ENCODE measurements at places on chromosomes 16 and 17. TPM values are rescaled to one million over a fixed set of nuclear protein-coding genes. Genes with fewer than 3 reads are reported as not detected.

- DNase-seq, result no peak
These were observed 157.4 kb downstream of the FOXL1 start for GRCh38 chr16:86735727-86736126.

DNA sequence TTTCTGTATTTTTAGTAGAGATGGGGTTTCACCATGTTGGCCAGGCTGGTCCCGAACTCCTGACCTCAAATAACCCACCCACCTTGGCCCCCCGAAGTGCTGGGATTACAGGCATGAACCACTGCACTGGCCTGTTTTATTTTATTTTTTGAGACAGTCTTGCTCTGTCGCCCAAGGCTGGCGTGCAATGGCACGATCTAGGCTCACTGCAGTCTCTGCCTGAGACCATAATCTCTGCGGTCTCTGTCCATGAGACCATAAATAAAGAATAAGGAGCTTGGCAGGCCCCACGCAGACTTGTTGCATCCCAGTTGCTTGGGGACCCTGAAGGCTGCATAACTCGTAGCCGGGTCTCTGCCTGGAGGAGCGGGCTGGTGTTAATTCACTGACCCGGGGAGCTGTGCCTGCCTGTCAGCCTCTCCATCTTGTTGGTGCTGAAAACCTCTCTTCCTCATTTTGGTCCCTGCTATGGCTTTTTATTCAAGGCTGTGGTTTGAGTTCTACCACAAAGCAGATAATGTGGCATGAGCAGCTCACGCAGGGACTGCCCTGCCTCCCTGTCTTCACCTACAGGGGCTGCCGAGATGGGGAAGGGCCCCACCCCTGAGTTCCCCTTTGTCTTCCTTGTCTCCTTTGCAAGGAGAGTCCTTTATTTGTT, 82.1 kb downstream of the MSI2 start:
- no peak for DNase-seq

GRCh38 chr17:64243340-64243739, 19.7 kb downstream of the TEX2 start:
- DNase-seq, result no peak

DNA sequence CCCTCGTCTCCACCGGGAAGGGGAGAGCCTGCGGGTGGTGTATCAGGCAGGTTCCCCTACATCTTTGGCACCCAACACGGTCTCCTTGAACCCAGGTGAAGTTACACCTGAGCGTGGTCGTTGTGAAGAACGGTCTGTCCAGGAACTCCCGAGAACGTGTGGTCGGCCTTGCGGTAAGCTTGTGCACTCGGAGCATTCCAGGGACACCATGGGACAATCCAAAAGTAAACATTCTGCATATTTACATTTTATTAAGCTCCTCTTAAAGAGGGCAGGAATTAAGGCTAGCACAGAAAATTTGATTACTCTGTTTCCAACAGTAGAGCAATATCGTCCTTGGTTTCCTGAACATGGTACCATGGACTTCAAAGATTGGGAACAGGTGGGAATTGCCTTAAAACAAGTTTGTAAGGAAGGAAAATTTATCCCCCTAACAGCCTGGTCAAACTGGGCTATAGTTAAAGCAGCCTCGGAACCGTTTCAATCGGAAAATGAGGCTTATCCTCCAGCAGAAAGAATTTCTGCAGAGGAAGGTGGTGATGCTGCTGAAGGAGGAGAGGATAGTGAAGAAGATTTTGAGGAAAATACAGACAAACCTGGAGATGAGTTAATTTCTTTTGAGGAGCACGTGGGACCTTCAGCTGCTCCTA, 18.2 kb downstream of the ALOX15B start:
- no peak for DNase-seq

DNA sequence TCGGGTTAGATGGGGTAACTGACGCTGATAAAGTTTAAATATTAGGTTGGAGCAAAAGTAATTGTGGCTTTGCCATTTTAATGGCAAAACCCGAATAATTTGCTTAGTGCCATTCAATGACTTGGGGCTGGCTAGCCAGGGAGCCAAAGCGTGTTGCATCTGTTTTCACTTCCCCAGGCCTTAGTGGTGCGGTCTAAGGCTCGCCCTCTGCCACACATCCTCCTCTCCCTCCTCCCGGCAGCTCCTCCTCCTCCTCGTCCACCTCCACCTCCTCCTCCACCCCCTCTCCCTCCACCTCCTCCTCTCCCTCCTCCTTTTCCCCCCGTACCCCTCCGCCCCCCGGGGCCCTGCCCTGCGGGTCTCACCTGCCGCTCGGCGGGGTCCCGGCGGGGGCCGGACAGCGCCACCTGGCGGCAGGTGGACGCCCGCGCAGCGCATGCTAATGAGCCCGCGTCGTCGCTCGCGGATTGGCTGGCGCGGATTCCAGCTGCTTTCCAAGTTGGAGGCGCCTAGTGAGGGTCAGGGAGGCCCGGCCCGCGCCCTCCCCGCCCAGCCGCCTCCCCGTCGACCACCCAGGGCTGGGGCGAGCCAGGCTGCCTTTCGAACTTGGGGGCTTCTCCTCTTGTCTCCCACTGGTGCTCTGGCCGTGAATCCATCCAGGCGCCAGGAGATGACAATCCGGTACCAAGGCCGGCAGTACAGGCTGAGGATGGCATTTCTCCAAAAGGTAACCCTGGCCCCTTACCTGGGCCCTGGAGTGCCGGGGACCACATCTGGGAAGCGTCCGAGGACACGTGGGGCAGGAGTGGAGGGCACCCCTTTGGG, 36.6 kb upstream of the RGS9 start:
- no peak for DNase-seq

DNA sequence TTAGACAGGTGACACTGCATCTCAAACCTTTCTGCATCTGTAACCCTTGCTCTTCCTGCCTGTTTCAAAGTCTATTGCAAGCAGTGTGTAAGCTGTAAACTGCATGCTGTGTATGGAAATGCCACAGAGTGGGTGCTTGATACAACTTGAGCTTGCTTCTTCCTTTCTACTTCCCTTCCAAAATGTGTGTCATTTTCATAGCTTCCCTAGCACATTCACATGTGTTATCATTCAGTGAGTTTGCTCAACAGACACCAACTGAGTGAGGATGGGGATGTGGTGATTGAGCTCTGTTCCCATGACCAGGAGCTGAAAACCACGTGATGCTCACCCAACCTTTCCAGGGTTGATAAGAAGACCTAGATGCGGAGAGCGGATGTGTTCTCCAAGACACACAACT, 111.1 kb downstream of the VAT1L start:
- DNase-seq, result no peak

DNA sequence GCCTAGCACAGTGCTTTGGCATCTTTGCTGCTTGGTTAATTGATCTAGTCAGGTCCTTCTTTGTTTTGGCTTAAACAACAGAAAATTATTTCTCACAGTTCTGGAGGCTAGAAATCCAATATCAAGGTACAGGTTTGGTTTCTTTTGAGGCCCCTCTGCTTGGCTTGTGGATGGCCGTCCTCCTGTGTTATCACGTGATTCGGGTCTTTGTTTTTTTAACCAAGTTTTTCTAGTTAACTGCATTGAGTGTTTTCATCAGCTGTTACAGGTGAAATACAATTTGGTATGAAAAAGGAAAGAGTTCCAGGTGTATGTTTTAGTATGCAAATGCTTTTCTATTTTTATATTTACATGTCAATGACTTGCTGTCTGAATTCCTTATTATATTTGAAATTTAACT, 2.8 kb downstream of the NLK start:
- no peak for DNase-seq

GRCh38 chr17:8542599-8543502, 87.7 kb downstream of the MYH10 start:
- no peak for DNase-seq

DNA sequence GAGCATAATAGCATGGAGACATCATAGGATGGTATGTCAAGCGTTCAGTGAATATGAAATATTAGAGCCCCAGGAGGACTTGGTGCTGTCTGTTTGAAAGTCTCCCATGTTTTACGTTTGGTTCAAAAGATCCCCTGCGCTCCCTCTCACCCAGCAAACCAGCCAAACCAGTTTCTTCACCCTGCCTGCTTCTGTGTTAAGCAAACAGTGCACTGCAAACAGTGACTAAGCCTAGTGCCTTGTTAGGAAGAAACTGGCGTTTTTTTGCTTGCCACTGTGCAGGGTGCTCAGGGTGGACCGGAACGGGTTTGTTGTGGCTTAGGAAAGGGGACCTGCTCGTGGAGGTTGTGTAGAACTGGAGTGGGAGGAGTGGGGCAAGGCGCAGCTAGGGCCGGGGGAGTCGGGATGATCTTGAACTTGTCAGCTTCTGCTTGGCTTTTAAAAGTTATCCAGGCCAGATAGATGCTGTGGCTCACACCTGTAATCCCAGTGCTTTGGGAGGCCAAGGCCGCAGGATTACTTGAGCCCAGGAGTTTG, 7.7 kb downstream of the CDH1 start:
- no peak for DNase-seq

- DNase-seq, result no peak
These were observed 176.7 kb downstream of the TMEM132E start for GRCh38 chr17:34755981-34756636.

DNA sequence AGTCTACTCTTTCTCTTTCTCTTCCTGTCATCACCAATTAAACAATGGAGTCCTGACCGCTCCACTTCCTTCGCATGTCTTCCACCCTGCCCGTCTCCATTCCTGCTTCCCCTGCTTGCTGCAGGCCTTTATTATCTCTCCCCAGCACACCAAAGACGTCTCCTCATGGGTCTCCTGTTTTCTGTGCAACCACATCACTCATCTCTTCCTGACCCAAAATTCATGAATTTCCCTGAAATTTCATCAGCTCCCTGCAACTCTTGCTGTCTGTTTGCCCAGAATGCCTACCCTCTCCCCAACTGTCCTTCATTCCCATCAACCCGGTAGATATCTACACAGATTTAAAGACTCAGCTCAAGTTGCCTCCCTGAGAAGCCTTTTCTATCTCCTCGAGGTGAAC, 76.7 kb upstream of the ALOX12 start:
- no peak for DNase-seq

DNA sequence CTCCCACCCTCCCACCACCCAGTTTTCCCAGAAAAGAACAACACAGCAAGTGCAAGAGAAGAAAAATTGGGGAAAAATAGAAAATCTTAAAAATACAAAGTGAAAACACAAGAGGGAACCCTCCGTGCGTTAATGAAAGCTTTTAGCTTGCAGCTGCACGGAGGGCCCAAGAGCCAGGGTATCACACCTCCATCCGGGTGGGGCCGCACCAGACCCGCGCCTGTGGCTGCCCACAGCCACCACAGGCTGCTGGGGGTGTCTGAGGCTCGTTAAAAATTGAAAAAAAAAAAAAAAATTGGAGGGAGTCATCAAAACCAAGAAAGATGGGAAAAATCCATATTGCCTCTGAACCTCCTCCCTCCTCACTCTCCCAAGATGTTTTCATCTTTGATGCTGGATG, 18.6 kb downstream of the ENGASE start:
- no peak for DNase-seq

DNA sequence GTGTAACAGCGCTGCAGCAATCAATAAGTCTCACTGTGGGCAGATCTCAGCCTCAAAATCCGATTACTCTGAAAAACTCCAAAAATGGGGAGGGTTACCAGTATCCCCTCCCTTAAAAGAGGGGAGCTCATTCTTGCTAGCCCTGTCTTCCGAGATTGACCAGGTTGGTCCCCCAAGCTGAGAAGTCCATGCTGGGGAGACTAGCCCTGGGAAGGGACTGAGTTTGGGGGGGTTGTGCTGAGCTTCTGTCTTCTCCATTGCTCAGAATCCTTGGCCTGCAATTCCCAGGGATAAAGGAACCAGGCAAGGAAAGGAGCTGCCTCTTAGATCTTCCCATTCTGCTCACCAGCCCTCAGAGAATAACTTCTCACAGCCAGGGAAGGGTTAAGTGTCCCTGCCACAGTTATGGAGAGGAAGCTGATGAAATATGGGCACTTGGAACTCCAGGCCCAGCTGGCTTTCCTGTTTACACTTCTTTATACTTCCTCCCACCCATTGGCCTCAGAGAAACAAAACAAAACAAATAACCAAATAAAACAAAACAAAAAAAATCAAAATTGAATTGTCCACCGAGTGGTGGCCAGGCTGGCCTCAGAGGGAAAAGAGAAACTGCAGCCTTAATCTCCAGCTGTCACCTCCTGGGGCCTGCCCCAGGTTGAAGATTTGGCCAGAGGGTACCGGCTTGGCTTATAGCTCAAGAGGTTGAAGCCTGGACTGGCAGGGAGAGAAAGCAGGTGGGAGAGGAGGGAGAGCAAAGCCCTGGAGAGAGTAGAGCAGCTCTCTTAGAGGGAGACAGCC, 2.6 kb downstream of the HOXB3 start:
- DNase-seq, result no peak

DNA sequence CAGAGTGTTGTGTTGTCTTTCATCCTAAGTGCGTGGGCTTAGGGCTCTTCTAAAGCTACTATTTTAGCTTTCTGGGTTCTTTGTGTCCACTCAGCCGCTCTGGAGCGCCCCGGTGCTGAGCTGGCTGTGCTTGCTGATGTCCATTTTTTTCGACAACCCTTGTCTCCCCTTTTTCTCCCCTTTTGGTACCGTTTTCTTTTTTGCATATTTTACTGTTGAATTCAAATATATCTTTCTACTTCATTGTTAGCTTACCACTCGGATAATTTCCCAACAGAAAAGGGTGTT, 1.2 kb downstream of the SRRM2 start:
- no peak for DNase-seq

DNA sequence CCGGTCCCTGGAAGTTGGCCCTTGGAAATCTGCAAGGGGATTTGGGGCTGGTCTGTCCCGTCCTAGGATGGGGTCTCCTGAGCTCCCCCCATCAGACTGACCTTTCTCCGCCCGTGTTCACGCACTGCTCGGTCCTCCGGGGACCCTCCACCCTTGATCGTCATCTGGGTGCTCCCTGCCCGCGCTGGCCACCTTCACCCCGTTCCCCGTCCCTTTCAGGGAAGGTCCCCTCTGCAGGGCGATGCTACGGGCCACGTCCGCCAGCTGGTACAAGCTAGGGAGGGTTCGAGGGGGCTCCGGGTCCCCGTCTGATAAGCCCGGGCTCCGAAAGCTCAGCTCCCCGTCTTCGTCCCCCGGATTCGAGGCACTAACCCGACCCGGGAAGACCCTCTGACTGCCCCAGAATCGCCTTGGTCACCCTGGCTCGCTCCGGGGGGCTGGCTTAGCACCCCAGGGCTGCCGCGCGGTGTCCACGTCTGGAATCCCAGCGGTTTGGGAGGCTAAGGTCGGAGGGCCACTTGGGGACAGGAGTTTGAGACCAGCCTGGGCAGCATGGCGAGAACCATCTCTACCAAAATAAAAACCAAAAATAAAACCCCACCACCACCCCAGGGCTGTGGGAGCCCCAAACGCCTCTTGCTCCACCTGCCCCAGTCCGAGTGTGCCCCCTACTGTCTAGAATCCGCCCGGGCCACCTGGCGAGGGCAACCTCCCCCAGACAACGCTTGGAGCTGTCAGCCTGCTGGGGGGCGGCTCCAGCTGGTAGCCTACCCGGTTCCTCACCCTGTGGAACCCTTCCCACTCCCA, 1.1 kb upstream of the SLC43A2 start:
- DNase-seq, result no peak

BCL6B gene
- total RNA-seq, result 180 TPM

MYH3 gene
- total RNA-seq, result 0.23 TPM

ACE gene
- total RNA-seq, result 117 TPM

ENO3 gene
- 0.15 TPM for total RNA-seq

IRX6 gene
- not detected for total RNA-seq

ITGAD gene
- not detected for total RNA-seq
